CD4-positive, alpha-beta T cell treated with Interleukin-4 for 1 hour (primary cell): ENCODE measurements at places on chromosomes 12 and 14.

DNA sequence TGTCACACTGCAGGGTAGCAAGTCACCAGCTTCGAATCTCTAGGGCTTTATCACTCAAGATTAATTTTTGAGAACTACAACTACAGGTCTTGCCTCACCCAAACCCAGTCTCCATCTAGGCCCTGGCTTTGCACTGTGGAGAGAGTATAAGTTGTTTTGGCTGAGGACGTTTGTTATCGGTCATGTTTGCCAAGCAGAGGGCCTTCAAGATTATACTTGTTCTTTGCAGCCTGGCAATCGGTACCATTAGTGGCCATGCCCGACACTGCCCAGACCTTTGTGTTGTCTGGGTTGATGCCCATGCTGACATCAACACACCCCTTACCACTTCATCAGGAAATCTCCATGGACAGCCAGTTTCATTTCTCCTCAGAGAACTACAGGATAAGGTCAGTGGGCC, 25.7 kb downstream of the ARG2 start:
- DNase-seq: no peak

DNA sequence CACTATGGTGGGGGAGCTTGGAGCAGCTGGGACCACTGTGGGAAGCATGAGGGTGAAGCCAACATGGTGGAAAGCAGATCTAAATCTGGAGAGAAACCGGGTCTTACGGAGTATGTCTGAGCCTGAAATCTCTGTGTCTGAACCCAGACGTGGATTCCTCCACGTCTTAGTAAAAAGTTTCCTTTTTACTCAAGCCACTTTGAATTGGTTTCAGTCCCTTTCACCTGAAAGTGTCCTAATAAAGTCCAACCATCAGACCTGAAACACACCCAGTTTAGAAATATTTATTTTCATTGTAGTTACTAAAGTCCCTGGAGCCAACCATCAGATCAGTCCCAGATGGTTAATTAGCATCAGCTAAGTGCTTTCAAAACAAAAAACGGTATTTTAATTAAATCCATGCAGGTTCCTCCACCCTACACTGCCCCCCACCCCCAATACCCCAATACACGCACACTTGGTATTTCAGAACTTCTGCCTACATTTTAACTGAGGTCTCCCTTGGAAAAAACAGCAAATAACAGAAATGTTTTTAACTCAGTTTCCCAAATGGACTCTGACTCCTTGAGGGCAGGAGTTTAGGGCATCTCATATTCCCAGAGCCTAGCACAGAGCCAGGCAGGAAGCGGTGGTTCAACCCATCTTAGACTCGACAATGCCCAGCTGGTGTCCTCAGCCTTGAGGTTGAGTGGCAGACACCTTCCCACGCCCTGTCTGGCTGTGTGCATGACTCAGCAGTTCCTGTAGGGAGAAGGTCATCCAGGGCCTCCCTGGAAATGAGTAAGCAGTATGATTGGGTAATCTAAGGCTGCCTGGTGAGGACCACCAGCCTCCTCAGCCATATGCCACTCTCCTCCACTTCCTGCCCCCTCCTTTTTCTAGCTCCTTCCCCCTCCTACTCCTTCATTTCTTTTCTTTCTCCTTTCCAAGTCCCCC, 175.8 kb downstream of the TTC8 start:
- DNase-seq: peak; percentile 59

- peak; percentile 24 for DNase-seq
Observed at GRCh38 chr12:9632766-9633165, 25.1 kb upstream of the KLRB1 start.

DNA sequence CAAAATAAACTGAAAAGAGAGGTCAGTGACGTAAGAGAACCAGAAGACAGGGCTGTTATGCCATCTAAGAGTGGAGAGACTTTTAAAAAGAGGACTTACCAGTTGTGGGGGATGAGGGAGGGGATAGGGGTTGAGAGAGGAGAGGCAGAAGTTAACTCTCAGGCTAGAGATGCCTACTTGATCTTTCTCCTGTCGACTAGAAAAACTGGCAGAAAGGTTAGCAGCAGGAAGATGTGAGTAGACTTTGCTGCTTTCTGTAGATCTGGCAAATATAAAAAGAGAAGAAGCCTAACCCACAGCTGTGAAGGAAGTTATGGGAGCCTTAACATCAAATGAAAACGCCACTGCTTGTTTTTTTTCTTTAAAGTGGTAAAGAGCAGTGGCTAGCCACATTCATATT, 10.7 kb downstream of the CREBL2 start:
- peak; percentile 22 for DNase-seq

DNA sequence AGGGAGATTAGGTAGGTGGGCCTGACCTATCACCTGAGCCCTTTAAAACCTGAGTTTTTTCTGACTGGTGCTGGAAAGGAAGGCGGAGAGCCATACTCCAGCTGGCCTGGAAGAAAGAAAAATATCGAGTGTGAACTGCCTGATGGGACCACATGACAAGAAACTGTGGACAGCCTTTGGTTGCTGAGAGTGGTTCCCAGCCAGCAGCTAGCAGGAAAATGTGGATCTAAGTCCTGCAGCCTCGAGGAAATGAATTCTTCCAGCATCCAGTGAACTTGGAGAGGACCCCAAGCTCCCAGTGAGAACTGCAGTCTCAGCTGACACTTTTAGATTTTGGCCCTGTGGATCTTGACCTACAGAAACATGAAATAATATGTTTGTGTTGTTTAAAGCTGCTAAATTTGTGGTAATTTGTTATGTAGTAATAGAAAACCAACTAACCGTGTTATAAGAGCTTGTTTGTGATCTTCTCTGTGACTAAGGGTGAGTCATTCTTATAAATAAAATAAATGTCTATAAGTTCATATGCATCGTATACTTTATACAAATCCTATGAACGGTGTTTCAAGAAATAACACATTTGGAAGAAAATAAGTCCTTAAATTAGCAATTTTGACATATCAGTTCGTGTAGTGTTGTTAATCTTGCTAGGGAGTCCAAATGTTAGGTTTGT, 359.6 kb downstream of the BMP4 start:
- DNase-seq: no peak

- DNase-seq: peak; percentile 71
Observed at GRCh38 chr14:98957211-98958047, 314.6 kb downstream of the BCL11B start.

- no peak for DNase-seq
Observed at GRCh38 chr14:22852599-22852939, 16.2 kb downstream of the MMP14 start.

DNA sequence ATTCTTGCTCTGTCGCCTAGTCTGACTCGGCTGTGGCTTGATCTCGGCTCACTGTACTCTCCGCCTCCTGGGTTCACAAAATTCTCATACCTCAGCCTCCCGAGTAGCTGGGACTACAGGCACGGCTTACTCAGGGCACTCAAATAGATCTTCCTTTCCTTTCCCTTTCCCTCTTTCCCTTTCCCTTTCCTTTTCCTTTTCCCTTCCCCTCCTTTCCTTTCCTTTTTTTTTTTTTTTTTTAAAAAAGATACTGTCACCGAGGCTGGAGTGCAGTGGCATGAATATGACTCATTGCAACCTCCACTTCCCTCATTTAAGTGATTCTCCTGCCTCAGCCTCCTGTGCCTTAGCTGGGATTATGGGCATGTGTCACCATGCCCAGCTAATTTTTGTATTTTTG, 86.0 kb downstream of the AEBP2 start:
- no peak for DNase-seq

DNA sequence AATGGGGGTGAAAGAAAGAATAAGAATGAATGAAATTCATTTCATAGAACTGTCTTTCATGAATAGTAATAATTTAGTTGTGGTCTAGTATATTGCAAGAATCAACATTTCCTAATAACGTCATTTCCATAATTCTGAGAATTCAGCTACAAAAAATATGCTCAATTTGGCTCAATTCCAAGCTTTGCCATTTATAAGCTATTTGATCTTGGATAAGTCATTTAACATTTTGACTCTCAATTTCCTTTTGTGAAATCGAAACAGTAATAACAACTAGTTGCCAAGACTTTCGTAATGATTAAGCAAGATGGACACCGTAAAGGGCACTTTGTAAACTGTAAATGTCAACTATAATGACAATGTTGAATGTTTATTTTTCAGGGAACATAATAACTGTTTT, 18.1 kb downstream of the NOS1 start:
- DNase-seq: no peak

DNA sequence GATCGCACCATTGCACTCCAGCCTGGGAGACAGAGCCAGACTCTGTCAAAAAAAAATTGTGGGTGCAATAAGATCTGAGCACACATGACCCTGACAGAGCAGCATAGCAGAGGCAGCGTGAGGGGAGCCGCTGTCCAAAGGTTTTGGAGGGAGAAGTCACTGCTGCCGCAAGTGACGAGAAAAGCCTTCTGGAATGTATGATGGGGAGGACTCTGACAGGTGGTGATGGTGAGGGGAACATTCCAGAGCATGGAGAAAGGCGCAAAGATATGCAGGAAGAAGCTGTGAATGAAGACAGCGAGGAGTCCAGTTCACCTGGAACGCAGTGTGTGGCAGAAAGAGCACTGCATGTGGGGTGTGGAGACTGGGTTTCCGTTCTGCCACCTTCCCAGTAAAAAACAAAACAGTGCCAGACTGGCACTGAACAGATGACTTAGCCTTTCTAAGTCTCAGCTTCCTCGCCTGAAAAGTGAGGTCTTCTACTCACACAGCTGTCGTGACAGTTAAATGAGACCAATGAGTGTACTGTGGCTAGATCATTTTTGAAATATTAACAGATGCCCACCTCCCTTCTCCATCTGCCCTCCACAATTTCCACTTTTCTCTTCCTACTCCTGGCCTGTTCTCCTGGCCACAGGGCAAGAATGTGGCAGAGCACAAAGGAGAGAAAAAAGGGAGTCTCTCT, 53.4 kb upstream of the PTHLH start:
- DNase-seq: no peak

DNA sequence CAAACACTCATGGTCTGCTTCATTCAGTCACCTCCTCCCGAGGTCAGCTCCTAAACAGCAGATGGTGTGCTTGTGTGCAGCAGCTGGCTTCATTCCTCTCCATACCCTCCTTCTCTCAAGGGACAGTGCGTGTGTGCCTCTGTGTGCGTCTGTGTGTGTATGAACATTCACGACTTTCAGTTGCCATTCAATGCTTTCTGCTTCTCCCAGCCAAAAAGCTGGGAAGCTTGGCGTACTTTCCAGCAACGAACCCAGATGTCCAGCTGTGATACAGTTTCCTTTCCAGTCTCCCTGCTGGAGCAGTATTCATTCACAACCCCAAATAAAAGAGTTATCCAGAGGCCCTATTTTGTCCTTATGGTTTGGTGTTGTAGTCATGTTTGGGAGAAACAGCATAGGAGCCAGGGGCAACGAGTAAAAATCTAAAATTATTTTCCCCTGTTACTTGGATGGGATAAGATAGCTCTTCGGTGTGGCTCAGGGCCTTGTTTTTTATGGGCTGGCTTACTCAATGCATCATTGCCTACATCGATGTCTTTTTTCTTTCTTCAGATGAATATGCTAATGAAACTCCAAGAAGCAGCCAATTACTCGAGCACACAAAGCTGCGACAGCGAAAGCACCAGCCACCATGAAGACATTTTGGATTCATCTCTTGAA, 379.3 kb downstream of the NAV3 start:
- DNase-seq: no peak

DNA sequence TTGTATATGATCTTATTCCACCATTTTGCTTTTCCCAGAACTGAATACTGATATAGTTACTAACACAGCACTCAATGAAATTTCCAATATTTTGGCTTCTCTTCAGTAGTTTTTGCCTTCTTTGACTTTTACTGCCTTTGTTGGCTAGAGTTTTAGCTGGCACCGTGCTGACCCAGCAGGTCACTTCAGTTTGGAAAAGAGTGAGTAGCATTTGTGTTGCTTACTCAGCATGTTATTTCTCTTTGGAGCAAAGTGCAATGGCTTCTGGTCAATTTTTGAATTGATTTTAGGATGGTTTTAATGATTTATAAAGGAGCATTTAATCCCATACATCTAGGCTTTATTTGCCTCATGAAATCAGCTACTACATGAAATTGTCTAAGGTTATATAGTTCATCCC, 119.2 kb downstream of the ETNK1 start:
- no peak for DNase-seq

- DNase-seq: peak; percentile 46
Observed at GRCh38 chr12:89927226-89927698, 218.6 kb upstream of the ATP2B1 start.

DNA sequence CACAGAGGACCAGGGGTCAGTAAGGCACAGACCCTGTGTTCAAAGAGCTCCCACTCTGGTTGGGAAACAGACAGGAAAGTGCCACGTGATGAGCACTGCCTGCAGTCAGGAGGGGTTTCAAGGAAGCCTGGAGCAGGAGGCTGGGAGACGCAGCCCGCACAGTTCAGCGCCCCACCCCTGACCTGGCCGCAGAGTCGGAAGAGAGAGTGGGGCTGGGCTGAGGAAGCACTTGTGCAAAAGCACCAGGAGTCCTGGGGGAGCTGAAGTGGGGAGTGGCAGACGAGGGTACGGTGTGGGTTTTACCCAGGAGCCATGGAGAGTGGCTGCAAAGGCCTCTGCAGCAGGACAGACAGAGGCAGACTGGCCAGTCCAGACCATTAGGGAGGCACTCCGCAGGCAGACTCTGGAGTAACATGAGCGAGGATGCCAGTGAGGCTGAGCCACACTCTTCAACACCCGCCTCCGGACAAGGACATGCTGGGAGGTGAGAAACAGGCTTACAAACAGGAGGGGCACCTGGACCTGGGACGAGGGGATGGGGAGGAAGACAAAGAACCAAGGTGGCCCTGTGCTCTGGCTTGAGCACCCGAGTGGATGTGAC, 85.7 kb upstream of the GPR68 start:
- no peak for DNase-seq

GRCh38 chr12:49369411-49370145, 2.3 kb downstream of the SPATS2 start:
- DNase-seq: no peak

GRCh38 chr12:103952497-103952896, 13.2 kb upstream of the TDG start:
- DNase-seq: no peak

DNA sequence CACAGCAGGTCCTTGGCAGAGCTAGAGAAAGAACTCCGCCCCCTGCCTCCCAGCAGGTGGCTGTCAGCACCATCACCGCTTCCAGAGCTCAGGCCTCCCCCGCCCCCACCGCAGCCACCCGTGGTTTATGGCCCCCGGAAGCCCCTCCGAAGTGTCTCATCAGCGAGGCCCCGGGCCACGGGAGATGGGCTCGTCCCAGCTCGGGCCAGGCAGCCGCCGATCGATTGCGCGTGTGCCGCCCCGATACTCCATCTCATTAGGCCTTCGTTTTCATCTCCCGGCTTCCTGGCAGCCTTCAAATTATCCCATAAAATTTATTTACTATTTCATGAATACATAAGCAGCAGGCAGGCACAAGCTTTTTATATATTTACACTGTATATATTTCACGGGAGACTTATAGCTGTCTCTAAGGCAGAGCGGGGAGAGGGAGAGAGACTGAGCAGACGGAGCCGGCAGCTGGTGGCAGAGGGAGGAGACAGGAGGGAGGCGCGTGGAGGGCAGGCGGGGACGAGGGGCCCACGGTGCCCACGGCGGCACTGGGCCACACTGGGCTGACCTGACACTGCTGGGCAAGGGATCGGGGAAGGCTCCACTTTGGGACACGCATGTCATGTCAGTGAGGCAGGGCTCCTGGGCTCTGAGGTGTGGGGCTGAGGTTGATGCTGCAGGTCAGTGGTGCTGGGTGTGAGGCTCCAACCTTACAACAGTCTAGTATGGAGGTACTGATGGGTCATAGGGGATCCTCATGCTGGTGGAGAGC, 241.2 kb downstream of the RBM19 start:
- DNase-seq: no peak

- DNase-seq: no peak
Observed at GRCh38 chr12:41835556-41835955, 309.1 kb downstream of the GXYLT1 start.
